SHP77 (cell line): ENCODE measurements at places on chromosomes 3 and 15.
A peak's percentile ranks its signal among the peaks of the same experiment; 100 is the strongest.

DNA sequence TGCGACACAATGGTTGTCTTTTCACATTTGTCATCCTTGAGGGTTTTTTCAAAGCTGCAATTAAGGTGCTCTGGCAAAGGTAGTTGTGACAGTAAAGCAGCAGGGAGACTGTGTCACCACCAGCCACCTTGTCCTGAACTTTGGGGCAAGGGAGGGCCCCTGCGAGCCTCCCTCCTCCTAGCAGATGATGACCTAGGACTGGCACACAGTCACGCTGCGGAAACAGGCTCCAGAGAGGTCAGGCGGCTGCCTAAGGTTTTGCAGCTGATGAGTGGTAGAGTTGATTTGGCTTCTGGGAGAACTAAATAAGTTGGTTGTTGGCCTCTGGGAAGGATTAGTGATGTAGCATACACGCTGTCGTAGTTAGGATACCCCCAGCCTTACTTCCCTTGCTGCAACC, 62.7 kb downstream of the PDIA5 start:
- DNase-seq, result no peak

DNA sequence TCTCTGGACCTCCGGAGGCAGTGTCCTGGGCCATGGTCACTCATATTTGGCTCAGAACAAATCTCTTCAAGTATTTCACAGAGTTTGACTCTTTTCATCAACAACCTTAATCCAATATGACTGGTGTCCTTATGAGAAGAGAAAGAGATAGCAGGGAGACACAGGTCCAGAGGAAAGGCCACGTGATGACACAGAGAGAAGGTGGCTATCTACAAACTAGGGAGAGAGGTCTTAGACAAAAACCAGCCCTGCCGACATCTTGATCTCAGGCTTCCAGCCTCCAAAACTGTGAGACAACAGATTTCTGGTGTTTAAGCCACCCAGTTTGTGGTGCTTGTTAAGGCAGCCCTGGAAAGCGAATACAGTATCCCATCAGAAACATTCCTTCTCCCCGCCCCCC, 237.1 kb upstream of the PROK2 start:
- no peak for DNase-seq

GRCh38 chr3:180430896-180431295, 171.1 kb upstream of the TTC14 start:
- no peak for DNase-seq

- DNase-seq, result no peak
Observed at GRCh38 chr3:77526573-77527113, 486.7 kb downstream of the ROBO2 start.

DNA sequence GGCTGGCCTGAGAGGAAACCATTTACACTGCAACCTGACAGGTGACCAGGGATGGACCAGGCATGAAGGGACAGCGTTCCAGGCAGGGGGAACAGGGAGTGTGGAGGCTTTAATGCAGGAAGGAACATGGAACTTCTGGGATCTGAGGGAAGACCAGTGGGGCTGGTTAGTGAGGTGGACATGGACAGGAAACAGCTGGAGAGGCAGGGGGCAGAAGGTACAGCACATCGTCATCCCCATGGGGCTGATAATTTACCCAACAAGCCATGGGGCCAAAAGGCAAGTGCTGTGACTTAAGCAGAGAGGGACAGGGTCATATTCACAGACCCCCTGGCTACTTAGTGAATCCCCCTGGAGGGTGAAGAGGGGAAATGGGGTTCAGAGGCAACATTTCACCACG, 77.0 kb upstream of the LARS2 start:
- DNase-seq, result no peak

DNA sequence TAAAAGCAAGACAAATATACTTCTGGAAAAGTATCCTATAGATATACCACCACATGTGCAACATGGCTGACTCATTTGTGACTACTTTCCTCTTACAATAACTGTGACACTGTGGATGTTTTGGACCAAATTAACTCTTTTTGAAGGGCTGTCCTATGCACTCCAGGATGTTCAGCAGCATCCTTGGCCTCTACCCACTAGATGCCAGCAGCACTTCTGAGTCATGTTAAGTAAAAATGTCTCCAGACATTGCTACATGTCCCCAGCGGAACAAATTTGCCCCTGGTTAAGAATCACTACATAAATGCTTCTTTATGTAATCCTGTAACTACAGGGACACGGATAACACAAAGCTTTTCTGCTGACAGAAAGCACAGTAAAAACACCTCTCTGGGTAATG, 32.0 kb downstream of the RUVBL1 start:
- DNase-seq, result no peak

- DNase-seq, result no peak
Observed at GRCh38 chr15:50800715-50801114, 35.2 kb upstream of the SPPL2A start.

GRCh38 chr3:121362035-121362734, 183.6 kb downstream of the POLQ start:
- DNase-seq, result no peak

GRCh38 chr3:49296781-49297411, 19.9 kb upstream of the C3orf62 start:
- DNase-seq, result no peak

GRCh38 chr3:14415501-14415900, 13.1 kb downstream of the SLC6A6 start:
- DNase-seq, result no peak

GRCh38 chr3:169527507-169527906, 136.0 kb downstream of the MECOM start:
- DNase-seq, result no peak

GRCh38 chr3:173983343-173983742, 585.8 kb downstream of the NLGN1 start:
- DNase-seq, result no peak

DNA sequence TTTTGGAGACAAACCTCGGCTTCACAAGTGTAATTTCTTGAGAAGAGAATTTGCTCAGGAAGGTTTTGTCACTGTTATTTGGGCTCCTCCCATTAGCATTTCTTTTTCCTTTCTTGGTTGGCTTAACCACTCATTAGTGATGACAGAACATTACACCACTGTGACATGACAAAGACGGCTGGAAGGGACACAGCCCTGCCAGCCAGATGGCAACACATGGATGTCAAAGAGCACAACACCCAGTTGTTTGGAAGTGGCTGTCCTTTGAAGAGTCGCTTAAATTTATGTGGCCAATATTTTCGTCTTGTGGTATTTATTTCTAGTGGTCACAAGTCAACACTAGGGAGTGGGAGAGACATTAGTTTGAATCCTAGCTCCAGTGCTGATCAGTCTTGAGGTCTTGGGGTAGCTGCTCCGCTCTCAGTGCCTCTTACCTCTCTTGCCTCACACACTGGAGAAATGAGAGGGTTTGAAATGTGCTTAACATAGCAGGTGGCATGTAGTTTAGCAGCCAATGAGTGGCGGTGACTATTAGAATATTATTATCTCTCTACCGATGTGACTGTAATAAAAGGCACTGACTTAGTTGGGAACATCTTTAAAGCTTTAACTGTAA, 92.8 kb downstream of the FRMD4B start:
- no peak for DNase-seq

- no peak for DNase-seq
Observed at GRCh38 chr3:59082106-59082505, 32.3 kb upstream of the CFAP20DC start.

DNA sequence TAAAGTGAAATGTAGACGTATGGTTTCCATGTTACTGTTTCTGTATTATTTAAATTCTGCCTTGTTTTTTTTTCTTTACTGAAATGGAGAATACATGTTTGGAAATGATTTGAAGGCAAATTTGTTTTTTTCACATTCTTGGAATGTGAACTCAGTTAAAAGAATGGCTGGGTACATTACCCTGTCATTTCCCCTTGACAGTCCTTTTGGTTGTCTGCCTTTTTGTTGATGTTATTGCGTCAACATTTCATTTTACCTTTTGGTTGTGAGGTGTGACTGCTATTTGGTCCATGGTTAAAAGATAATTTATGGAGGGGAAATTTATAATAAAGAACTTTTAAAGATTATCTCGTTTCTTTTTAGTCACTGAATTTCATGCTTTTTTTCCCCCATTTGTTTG, 3.2 kb upstream of the GPR171 start:
- no peak for DNase-seq

GRCh38 chr3:182789371-182789770, 3.9 kb upstream of the ATP11B start:
- no peak for DNase-seq

- DNase-seq, result peak; percentile 31
Observed at GRCh38 chr15:83436513-83437158, 10.5 kb upstream of the SH3GL3 start.

DNA sequence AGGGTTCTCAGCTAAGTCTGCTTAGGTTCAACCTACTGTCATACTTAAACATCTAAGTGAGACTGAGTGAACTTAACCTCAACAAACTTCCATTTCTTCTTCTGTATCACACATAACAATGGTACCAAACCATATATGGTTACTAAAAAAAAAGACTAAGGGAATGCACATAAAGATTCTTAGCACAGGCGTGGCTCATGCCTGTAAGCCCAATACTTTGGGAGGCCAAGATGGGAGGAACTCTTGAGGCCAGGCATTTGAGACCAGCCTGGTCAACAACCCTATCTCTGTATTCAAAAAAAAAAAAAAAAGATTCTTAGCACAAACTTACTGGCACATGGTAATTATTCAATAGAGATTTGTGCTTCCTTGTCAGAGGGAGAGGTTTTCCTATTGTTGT, 57.9 kb downstream of the ACAP2 start:
- no peak for DNase-seq

- no peak for DNase-seq
Observed at GRCh38 chr15:66288551-66289185, 4.7 kb upstream of the DIS3L start.

DNA sequence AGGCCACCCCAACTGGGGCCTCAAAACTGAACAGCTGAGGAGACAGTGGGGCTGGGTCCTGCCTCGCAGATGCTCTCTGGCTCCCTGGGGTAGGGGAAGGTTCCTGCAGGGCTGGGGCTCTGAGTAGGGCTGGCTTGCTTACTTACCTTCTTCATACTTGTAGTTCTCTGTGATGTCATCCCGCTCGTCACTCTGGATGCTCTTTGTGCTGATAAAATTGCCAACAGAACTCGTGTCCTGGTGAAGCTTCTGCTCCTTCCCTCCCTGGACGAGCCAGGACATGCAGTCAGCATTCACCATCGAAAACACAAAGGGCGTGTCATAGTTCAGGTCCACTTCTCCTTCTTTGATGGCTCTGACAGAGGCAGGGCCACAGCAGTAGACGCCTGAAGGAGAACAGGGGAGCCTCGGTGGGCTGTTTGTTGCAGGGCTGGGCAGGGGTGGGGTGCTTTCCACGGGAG, 17.9 kb upstream of the EPB42 start:
- DNase-seq, result no peak

- DNase-seq, result no peak
Observed at GRCh38 chr15:62060896-62061280, 641 bp upstream of the VPS13C start.

- peak; percentile 38 for DNase-seq
Observed at GRCh38 chr3:81816473-81817250, 55.2 kb upstream of the GBE1 start.

DNA sequence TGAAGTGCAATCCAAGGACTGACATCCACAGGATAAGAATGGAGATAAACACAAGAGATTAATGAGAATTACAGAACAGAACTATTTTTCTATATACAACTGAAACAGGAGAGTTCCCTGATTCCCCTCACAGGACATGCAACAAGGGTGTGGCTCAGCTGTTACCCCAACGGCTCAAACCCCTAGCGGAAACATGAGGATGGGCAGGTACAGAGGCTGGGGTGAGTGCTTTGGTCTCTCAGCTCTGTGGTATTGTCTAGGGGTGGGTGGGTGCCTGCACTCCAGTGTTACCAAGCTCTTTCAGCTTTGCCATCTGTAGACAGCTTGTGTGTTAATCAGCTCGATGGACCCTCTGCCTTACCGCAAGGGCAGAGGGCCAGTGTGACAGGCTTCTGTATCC, 17.8 kb upstream of the LRIG1 start:
- no peak for DNase-seq

DNA sequence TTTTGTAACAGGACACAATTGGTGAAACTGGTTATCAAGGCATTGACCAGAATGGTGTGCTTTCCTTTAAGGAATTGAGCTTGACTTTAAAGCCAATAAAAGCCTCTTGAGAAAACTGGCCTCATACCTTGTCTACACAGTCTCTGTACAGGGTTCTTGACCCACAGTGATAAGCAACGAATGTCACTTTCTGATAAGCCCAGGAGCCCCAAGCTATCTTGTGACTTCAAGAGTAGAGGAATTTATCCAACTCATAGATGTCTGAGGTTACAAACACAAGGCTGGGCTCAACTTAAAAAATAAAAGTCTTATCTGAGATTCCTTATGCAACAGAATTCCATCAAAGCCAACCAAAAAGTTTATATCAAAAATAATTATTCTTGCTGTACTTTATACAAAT, 212.1 kb downstream of the GBE1 start:
- DNase-seq, result no peak

DNA sequence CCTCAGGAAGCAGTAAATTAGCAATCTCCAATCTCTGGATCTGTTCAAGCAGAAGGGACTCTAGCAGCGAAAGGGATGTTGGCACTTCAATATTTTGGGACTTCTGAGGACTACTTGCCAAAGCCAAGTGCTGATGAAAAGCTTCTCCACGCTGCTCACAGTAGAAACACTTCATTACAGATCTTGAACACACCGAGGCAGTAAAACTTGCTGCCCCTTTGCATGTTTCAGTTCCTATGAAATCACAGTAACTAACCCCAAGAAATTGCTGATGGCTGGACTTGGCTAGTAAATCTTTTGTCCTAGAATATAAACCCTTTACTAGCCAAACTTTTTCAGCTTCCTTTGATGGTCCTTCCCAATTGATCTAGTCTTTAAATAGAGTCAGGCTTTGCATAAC, 750.5 kb upstream of the GRM7 start:
- DNase-seq, result no peak

GRCh38 chr3:46468753-46469600, 4.3 kb upstream of the LTF start:
- DNase-seq, result no peak

GRCh38 chr15:81087066-81087465, 47.0 kb upstream of the CFAP161 start:
- no peak for DNase-seq

GRCh38 chr3:47610583-47610982, 31.9 kb upstream of the CSPG5 start:
- no peak for DNase-seq

DNA sequence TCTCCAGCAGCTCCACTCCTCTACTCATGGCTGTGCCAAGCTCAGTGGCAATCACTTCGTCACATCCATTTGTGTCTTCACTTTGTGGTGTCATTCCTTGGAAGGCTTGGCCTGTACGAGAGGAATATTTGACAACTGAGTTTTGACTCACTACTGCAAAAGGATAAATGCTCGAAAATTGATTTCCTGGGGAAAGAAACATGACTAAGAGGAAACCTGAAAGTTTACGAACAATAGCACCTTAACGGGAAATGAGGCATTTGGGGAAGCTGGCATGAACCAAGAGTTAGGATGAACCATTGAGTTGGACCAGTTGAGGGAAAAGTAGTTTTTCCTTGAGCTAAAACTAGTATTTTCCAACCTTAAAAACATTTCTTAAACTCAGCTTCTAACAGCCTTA, 74.2 kb upstream of the ABHD17C start:
- DNase-seq, result no peak

DNA sequence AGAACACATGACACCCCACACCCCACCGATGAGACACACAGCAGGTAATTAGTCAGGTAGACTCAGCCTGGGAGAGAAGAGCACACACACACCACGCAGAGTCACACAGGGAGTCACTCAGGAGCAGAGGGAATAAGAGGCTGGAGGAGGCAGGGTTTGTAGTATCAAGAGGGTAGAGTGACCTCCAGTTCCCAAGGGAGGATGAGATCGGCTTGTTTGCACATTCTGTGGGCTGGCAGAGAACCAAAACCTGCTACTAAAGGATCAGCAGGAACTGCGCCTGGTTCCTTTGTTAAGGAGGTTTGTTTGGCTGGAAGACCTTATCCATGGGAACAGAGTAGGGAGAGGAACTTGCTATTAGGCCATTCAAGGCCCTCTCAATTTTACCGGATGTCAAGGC, 281.4 kb upstream of the SLCO3A1 start:
- peak; percentile 42 for DNase-seq
